ENCODE measurements at places on chromosomes 2 and 18.

DNA sequence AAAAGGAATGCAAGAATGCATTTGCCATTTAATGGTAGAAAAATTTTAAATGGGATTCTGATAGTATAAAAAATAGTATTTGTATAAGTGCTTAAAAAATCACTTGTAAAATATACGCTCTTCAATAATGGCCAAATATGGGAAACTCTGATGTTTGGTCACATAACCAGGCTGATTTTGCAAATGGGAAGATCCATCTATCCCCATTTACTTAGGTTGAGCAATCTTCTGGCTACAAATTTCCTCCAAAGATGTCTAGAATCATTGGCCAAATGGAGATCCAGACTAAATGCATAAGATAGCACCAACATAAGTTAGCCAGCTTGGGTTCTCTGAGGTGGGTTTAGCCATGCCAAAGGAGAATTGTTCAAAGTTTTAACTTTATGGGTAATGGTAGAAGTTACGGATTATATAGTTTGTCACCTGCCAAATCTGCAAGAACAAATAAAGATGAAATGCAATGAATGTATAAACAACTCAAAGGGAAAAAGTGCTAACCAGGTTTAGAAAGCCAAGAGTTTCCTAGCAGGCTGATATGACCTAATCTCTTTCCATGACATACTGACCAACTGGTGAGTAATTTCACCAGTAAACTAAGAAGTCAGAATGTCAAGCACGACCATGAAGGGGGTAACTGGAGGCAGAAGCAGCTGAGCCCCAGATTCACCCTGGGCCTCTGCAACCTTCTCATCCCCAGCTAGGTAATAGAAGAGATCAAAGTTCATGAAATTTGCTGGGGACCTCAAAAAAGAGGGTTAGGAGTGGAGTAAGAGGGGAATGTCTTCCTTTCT, 10.0 kb downstream of the RHOB start:
- no peak for DNase-seq

DNA sequence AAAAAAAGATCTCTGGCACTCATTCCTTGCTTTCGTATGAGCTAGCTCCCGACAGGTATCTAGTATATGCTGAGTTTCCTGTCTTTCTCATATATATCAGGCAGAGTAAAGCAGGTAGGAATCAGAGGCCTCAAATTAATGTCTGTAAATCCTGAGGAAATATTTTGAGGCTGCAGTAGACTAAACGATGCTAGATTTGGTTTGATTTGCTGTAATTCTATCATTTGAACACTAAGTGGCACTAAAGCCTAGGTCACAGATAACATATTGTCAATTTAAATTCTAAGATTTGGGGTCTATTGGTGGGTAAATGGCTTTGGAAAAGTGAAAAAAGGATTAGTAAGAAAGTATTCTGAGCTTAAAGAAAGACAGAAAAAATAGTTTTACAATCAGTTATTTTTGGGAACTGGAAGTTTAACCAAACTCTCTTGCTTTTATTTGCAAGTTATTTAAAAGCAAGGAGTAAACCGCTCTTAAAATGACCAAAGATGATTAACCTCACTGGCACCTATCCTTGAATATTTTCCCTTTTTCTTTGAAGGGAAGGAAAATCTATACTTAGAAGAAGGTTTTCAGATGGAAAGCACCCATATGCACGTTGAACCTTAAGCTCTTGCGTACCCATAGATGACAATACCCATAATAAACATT, 37.6 kb upstream of the SLC4A10 start:
- no peak for DNase-seq

DNA sequence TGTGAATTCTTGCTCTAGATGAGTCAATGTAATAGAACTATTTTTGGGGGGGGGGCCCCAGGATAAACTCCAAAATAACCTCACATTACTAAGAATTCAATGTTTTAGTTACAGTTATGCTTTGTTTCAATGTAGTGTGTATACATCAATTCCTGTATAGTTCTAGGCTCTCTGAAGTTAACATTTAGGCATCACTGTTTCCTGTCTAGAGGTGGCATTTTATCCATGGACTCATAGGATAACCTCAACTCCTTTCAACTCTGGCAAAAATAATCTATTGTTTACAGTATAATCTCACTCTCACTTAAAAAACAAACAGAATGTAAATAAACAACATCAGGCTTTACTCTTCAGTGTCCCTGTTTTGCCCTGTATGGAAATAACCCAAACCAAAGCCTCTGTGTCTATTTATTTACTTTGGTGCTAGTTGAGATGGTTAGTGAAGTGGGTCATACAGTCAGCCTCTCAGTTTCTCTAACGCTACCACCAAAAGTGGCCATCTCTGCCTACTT, 79.3 kb upstream of the MMADHC start:
- DNase-seq, result no peak

DNA sequence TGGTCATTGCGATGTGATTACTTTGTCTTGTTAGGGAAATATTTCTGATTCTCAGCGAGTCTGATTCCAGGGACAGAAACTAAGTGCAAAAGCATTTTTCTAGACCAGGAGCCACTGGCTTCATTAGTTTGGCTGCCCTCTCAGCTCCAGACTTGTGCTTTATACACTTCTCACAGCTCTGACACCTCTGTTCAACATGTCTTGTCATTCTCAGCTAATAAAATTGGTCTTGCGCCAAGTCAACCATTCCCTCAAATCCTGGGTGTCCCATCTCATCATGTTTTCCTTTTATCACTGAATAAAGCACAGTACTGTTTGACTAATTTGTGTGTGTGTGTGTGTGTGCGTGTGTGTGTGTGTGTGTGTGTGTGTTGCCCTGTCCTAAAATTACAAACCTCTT, 215.5 kb upstream of the EPHA4 start:
- DNase-seq, result no peak

DNA sequence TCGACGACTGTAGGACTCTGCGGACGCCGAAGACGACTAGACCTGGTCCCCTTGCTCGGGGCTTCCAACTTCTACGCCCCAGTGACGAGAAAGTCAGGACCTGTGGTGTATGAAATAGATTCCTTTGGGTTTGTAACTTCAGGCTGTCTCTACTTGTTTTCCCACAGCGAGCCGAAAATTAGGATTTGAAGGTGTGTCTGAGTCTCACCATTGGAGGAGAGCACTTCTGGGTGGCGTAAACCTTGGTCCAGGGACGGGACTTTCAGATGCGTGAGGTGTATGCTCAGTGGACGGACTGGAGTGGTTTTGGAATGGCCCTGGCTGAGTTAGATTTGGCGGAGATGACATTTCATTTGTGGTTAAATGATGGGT, 1.3 kb downstream of the BIRC6 start:
- DNase-seq, result no peak

- no peak for DNase-seq
These were observed 67.5 kb downstream of the GTF2A1L start for GRCh38 chr2:48685126-48685525.

GRCh38 chr2:29050591-29050990, 23.7 kb downstream of the PCARE start:
- DNase-seq, result no peak

DNA sequence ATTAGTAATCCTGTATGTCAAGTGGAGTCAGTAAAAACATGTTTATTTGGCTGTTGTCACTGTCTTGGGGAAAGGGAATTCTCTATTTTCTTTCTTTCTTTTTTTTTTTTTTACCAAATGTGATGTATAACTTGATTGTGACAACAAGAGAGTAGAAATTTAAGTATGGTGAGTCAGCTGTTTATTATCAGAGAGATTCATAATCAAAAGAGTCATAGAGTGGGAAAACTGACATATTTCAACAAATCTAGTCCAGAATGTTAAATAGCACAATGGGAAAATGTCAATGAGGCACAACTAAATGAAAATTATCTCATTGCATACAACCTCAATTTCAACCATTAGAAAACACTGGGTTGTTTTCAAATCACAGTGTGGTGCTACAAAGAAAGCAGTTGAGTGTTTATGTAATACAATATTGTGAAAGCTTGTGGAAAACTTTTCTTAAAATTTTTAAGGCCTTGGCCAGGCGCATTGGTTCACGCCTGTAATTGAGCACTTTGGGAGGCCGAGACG, 111.9 kb upstream of the DTNA start:
- DNase-seq, result no peak
